ENCODE measurements at places on chromosomes 6 and 20.

GRCh38 chr6:75550544-75551167 is 51.0 kb upstream of the SENP6 start:
- no peak for DNase-seq

- no peak for DNase-seq
These were observed 25.5 kb upstream of the MAPK13 start for GRCh38 chr6:36104836-36105235.

- no peak for DNase-seq
These were observed 58.2 kb downstream of the IRF4 start for GRCh38 chr6:449486-450419.

DNA sequence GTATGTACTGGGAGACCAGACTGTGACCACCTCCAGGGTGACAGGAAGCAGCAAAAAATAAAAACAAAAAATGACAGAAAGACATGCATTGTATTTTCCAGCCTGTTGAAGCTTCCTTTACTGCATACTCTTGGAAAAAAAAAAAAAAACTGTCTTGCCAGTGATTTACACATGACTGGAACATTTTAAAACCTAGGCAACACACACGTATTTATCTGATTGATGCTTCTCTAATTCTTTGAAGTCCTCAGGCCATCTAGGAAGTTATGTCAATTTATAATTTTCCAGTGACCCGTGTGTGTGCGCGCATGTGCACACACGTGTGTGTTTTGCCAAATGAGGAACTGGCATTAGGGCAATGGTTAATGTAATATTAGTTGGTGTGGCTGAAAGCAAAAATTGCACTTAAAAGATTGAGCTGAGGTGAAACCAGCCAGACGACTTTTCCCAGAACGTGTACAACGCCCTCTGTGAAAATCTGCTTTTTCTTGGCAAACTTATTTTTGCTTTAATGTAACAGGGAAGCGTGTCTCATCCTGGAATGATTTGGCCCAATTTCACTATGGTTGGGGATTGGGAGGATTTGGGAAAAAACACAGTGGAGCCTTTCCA is 315.2 kb downstream of the TFAP2A start:
- DNase-seq: no peak

- DNase-seq: no peak
These were observed 127.5 kb upstream of the SCGN start for GRCh38 chr6:25524542-25524941.

DNA sequence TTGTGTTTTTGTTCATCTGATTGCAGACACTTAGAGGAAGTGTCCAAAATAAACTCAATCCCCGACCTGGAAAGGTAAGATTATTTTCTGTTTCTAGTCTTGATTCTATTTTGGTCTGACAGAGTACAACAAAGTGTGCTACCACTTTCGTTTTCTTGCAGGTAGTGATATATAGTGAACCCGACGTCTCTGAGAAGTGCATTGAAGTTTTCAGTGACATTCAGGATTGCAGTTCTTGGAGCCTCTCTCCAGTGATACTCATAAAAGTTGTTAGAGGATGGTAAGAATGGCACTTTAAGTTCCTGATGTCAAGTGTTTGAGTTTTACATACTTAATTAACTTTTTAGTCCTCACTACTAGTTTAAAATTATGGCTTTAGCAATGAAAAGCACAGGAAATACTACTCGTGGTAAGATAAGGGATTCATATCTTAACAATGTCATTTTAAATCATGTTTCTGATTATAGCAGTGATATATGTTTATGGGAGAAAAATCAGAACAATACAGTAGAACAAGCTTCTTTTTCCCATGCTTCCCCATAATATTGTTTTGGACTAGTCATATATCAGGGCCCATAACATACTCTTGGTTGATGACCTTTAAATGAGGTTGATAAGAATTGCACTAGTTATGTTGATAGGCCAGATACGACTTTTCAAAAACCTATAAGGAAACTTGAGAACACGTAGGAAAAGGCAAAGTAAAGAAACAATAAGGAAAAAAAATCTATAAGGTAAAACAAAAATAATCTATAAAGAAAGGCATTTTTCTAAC is 104.0 kb downstream of the RTN4IP1 start:
- DNase-seq: no peak

- peak; percentile 75 for DNase-seq
These were observed 2.1 kb upstream of the NRN1 start for GRCh38 chr6:6008648-6009421.

GRCh38 chr6:126030045-126030444 is 43.7 kb downstream of the TRMT11 start:
- no peak for DNase-seq

GRCh38 chr6:168648240-168649125 is 207.5 kb downstream of the SMOC2 start:
- DNase-seq: no peak

DNA sequence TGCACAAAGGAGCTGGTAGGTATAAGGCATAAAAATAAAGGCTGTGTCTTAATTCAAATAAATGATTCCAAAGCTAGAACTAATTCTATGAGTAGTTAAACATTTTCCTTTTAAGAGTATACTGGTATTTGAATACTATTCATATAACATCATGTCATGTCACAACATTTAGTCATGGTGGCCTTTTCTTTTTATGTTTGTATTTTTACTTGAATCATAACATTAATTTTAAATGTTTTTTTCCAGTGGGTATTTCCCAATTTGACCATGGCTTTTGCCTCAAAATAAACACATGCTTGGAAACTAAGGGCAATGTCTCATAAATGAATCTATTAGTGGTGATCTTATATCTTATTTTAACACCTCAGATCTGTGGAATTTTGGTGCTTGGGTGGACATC is 177.1 kb downstream of the CD109 start:
- no peak for DNase-seq

DNA sequence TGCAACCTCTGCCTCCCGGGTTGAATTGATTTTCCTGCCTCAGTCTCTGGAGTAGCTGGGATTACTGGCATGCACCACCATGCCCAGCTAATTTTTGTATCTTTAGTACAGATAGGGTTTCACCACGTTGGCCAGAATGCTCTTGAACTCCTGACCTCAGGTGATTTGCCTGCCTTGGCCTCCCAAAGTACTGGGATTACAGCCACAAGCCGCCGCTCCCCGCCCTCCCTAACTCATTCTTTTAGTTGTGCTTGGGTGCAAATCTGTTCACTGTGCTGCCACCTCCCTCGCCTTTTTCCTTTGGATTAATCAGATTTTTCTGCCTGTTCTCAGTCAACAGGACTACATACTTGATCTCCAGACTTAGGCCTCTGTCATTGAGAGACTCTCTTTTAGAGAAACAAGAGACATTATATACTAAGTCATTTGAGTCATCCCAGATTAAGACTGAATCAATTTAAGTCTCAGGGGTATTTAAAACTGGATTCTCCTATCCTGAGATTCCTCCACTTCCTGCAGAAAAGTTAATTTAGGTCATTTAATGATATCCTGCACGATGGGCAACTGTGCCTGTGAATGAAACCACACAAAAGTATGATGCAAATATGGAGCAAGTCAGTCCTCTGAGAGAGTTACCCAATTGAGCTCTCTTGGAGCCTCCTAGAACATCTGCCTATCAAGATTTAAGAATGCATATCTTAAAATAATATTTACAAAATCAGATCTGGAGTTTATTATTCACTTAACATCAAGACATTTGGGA is 136.1 kb upstream of the THEMIS start:
- no peak for DNase-seq

DNA sequence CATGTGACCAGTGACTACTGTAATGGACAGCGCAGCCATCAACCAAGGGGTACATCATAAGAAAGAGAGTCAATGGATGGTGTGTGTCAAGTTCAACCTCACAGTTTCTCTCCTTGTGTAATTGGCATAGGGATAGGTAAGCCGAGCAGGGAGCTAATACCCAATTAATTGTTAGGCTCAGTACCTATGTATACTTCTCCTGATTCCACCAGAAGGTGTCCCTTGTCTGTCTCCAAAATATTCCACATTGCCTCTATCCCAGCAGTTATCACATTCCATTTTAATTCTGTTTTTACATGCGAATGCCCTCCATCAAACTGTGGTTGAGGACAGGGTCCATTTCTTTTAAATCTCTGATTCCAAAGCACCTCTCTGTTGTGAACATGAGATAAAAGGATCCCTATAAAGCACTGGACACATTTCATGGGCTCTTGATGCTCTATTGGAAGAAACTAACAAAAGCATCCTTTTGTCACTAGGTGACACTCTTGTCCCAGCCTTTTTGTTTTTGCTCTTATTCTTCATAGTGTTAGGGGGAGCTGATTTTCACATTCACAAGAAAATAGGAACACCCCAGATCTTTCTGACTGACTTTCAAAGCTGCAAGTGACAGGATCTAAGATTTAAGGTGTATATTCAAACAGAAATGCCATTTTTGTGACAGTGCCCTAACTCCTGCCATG is 38.9 kb downstream of the FBXO9 start:
- DNase-seq: no peak

DNA sequence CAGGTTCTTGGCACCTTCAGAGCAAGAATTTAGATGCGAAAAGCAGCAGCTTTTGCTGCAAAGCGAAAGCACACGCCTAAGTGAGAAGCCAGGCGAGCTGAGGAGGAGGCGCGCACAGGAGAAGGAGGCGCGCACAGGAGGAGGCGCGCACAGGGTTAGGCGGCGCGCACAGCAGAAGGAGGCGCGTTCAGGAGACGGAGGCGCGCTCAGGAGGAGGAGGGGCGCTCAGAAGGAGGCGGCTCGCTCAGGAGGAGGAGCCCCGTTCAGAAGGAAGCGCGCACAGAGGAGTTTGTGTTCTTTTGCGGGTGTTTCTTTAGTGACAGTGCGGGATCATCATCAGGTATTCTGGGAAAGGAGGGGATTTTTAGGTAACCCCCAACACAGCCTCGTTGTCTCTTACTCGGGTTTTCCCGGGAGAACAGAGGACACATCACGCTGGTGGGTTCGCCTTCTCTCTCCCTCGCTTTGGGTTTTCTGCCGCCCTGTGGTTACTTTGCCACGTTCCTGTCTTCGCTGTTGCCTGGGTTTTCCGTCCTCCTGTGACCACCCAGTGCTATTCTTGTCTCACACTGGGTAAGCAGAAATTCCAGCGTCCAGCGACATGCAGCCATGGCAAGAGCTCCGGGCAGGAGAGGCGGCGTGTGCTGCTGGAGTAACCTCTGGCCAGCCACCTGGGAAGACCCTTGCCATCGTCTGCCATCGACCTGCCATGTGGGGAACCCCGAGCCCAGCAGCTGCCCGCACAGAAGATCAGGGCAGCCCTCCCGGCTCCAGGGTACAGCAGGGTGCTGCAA is 47.0 kb downstream of the WDR27 start:
- DNase-seq: peak; percentile 84

DNA sequence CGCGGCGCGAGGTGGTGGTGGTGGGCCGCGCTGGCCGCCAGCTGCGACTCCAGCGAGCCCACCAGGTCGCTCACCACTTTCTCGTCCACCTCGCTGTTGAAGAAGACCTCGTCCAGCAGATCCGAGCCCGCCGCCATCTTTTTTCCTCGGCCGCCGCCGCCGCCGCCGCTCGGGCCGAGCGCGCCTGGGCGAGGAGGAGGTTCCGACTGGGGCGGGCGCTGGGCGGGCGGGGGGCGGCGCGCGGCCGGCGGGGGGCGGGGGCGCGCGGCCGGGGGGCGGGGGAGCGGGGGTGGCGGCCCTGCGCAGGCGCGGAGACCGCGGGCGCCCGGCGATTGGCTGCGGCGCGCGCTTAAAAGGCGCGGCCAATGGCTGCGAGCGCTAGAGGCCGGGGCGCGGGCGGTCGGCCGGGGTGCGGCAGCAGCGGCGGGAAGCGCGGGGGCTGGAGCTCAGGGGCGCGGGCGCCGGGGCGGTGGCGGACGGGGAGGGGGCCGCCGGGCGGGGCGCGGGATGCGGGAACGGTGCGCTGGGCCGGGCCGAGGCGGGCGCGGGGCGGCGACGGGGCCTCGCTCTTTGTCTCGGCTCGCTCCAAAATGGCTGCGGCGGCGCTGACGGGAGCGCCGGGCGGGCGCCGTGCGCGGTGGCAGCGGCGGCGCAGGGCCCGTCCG is at the start of gene TAF4:
Gene TAF4 (minus strand): TSS at position 208 of the 665 bp plus-strand sequence. CDS start 71 bp downstream, at position 137.
- peak; percentile 76 for DNase-seq

- DNase-seq: no peak
These were observed 12.6 kb upstream of the ADA start for GRCh38 chr20:44664131-44664530.

DNA sequence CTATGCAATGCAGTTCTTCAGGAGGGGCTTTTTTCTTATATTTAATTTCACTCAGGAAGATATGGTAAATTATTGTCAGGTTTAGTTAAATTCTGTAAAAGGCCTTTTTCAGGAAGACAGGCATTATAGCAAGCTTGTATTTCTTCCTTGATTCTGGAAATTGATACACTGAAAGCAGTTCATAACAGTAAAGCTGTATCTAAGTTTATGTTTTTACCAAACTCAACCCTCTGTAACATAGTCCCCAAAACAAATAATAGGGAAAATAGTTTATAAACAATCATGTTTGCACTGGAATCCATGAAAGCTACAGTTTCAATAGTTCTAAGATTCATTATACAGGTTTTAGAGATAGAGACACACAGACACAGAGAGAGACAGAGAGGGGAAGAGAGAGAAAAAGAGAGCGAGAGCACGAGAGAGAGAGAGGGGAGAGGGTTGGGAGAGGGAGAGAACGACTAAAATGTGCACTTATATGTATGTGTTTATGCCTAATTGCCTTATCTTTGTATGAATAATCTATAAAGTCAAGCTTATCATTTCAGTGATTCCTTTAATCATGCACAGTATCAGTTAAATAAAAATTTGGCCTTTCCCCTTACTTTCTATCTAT is 454.4 kb downstream of the RFPL4B start:
- DNase-seq: no peak

DNA sequence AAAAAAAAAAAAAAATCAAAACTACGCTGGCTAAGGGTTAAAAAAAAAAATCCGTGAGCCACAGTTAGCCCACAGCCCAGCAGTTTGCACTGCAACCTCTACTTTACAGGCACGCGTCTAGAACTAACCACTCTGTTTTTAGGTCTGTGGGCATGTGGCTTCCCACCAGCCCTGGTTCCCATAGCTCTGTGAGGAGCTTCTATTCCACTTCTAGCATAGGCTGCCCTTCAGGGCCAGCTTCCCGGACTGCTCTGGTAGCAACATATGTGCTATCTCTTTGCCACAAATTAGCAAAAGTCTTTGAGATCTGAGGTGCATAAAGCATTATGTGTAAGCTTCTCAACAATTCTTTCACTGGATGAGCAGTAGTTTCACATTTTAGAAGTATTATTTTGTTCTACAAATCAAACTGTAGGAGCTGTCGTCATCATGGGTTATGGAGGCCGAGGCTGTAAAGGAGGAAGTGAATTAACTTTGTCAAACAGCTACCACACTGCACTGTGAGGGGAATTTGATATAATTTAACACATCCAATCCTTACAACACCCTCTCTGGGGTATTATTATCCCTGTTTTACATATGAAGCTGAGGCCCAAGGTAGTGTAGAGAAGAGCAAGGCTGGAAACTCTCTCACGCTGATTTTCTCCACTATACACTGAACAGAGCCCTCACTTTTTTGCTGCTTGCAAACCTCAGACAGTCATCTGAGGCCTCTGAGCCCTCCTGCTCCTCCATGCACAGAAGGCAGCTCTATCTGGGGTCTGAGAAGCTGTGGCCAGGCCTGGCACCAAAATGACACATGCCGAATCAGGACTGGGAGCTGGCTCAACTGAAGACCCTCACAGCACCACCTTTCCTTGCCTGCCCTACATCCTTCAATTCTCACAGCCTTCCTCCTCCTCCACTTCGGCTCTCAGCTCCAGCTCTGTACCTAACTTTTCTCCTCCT is 35.4 kb downstream of the MAN1A1 start:
- no peak for DNase-seq
